DMS 273 treated with DMSO at 0.1 percent for 48 hours (cell line): ENCODE measurements at places on chromosomes 4 and X.
A peak's percentile ranks its signal among the peaks of the same experiment; 100 is the strongest.

- DNase-seq = no peak
Observed at GRCh38 chr4:145301386-145302080, 121.1 kb upstream of the OTUD4 start.

GRCh38 chrX:18146954-18147353 is 73.7 kb downstream of the BEND2 start:
- no peak for DNase-seq

DNA sequence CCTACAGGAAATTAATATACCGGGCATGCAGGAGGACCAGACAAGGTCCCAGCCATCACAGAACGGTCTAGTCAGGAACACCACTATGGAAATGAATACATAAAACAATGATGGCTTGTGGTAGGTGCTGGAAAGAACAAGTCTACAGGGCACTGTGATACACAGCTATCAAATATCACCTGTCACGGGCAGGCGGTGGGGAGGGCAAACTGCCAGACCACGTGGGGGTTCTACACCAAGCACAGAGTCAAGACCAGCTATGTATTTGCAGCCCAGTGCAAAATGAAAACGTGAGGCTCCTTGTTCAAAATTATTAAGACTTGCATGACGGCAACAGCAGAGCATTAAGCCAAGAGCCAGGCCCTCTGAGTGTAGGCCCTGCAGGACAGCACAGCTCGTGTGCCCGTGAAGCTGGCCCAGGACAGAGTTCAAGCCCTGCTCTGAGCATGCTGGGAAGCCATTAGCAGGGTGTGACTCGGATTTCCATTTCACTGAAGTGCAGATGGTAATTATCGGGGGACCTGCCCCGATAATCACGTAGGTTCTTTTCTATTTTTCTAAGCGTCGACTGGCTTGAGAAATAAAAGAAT is 83.6 kb downstream of the JAKMIP1 start:
- no peak for DNase-seq

DNA sequence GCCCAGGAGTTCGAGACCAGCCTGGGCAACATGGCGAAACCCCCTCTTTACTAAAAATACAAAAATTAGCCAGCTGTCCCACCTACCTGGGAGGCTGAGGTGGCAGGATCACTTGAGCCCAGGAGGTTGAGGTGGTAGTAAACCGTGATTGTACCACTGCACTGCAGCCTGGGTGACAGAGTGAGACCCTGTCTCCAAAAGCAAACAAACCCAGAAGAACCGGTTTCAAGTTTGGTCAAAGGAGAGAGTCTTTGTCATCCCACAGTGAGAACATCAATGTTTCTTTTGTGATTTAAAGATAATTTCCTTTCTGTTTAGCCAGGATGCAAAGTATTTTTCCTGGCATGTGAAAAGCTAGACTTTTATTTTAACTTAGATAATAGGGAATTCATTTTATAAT is 26.7 kb downstream of the PDK3 start:
- DNase-seq = no peak

DNA sequence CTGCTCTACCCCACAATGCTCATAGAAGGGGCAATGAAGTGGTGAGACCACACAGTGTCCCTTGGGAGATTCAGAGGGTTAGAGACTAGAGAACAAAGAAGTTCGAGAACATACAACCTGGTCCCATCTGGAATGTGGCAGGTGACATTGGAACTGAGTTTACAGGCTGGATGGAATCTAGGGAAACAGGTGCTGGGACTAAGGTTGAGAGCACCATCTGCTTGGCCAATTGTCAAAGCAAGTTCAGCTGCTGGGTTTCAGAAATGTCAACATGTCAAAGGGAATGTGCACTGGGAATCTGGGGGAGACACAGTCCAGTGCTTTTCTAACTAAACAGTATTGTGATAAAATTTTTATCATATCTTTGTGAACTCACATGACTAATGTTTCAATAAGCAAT is 15.9 kb upstream of the FAM13A start:
- no peak for DNase-seq

DNA sequence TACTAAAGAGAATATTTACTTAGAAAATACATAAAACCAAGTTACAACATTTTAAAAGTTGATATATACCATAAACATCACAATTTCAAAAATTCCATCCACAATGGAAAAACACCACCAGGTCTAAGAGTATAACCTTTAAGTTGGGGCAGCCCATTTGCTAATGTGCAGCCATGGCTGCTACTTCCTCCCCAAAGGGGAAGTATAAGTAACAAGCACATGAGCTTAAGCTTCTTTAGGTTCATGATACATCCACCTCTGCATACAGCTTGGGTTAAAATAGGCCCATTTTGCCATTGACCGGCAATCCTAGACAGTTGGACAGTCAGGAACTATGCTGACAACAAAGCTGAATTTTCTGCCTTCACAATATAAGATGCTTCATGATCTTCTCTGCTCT is 16.6 kb upstream of the GASK1B start:
- no peak for DNase-seq

- DNase-seq = no peak
Observed at GRCh38 chrX:141375011-141375760, 132.9 kb upstream of the SPANXC start.

- no peak for DNase-seq
Observed at GRCh38 chrX:7983581-7983980, 56.4 kb upstream of the PNPLA4 start.

- no peak for DNase-seq
Observed at GRCh38 chr4:89914609-89915550, 20.2 kb downstream of the MMRN1 start.

- no peak for DNase-seq
Observed at GRCh38 chrX:39642071-39642470, 455.7 kb downstream of the BCOR start.

DNA sequence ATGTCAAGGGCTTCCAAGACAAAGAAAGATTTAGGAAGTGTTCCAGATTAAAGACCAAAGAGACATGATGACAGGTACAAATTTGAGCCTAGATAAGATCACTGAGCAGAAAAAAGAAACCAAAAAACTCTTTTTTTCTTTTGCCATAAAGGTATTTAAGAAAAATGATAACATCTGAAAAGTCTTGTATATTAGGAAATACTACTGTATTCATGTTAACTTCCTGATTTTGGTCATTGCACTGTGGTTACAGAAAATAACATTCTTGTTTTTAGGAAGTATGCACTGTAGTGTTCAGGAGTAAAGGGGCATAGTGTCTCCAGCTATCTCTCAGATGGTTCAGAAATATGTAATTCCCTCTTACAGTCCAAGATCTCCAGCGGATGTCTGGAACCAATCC is 37.1 kb downstream of the RWDD4 start:
- DNase-seq = no peak

- no peak for DNase-seq
Observed at GRCh38 chr4:102055805-102056204, 265.3 kb downstream of the BANK1 start.

DNA sequence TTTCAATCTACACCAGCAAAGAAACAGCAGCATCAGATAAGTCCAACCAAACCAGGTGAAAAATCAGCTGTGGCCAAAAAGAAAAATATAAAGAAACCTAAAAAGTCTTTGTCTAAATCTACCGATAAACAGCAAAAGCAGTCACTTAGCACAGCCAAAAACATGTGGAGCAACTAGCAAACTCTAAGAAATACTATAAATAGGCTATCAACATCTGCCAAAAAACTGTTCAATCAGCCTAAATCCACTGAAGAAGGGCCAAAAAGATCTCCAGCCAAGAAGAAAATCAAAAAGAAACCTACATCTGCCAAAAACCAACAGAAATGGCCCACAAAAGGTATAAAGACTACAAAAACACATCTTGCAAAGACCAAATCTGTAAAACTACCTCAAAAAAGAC is 36.7 kb upstream of the CABS1 start:
- no peak for DNase-seq

DNA sequence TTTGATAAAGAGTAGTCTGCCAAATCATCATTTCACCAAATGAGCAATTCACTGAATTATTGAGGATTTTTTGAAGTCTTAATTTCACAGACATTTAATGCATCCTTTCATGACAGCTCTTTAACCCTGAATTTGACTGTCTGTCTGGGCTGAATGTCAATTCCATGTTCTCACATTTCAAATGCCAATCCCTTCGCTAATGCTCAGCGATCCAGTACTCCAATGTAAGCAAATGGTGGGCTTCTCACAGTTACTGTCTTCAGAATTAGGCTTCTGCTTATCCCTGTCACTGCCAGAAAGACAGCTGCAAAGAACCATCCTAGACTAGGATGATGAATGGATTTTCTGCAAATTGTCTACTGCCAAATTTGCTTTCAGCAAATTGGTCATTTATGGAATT is 36.2 kb upstream of the USP38 start:
- DNase-seq = no peak

GRCh38 chrX:101550751-101551379 is 518 bp downstream of the ARMCX1 start:
- DNase-seq = no peak

- DNase-seq = no peak
Observed at GRCh38 chr4:13605330-13605729, 22.2 kb downstream of the BOD1L1 start.

DNA sequence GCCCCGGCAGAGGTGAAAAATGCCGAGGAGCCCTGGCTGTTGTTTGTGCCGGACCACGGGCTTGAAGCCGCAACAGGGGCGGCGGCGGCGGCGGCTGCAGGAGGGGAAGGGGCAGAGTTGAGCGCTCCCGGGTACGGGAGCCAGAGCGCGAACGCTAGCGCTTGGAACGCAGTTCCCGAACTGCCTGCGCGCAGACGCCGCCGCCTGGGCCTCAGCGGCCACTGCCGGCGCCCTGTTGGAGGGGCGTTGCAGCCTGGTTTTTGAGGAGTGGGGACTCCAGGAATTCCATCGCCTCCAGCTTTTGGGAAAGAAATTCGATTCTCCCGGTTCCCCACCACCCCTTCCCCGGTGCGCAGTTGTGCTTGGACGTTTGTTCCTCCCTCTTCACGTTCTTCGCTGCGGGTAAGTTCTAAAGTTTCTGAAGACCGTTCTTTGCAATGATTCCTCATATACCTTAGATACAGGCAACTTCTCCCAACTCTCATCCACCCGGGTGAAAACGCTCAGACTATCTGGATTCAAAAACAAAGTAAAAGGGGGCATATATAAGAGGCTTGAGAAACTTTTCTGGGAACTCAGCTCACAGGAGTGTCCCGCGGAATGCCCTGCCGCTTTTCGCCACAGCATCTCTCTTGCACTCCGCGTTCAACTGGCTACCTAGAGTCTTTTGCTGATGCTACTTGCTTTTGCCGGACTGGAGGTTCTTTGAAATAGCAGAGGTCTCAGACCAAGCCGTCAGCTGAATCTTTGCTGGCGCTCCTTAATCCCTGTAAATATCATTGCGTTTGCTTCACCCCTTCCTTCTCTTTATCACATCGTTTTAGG is 1.0 kb downstream of the FAT4 start:
- DNase-seq = peak; percentile 24

DNA sequence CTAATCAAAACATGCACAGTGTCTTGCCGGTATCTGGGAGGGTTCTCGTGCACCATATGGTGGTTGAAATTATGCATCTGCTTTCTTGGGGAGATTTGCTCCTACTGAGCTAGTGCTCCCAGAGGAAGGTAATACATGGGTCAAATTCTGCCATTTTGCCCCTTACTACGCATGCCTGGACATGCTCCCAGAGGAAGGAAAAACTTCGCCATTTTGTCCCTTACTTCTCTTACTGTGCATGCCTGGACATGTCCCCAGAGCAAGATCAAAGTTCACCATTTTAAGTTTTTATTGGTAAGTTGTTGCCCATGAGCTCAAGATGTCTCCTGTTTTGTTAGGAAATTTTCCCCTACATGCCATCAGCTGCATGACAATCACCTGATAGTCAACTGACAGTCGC is 252.1 kb upstream of the KLHL4 start:
- DNase-seq = peak; percentile 47

DNA sequence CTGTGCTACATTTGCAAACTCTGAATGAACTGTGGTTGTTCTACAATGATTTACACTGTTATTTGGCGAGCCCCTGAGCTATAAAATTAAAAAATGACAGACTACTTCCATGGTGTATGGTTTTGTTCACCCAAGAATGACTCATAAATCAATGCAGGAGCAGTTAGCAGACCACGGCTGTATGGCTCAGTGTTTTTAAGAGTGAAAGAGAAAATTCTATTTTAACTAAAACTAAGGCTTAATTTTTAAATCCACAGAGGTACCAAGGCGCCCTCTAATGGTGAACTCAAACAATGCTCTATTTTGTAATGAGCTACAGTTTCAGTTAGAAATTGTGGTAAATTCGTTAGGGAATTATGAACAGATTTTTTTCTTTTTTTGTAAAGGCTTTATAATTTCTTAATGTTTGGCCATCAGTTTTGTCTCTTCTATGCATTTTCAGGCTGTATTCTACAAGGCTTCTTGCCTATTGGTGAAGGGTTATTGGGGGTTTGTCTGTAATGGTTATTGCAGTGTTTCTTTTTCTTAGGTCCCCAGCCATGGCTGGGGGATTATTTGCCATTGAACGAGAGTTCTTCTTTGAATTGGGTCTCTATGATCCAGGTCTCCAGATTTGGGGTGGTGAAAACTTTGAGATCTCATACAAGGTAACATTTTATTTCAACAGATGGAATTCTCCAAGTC is 32.5 kb downstream of the HMGB2 start:
- DNase-seq = no peak

- DNase-seq = no peak
Observed at GRCh38 chrX:20743046-20743445, 476.3 kb upstream of the RPS6KA3 start.

GRCh38 chr4:105490523-105490922 is 16.7 kb upstream of the PPA2 start:
- DNase-seq = no peak

DNA sequence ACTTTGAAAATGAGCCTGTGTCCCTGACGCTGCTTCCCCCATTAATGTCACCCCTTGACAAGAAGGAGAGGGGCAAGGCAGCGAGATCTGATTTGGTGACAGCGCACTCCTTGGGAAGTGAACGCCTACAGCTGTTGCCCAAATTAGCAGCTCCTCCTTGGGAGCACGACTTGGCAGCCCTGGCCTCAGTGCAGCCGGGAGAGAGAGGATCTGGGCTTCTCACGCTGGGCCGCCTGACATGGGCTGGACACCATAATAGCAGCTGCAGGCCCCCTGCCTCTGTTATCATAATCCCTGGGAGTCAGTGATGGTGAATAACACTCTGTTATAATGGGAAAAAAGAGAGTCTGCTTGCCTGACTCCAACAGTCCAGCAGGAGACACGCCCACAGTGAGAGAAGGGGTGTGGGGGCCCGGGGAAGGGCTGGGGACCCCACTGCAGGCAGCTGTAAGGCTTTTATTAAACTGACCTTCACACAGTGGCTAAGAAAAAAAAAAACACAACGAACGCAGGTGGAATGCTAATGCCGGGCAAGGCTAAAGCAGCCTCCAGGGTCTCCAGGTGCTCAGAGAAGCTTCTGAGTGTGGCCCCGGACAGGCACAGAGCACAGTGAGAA is 73.3 kb downstream of the PSAPL1 start:
- DNase-seq = no peak

- DNase-seq = no peak
Observed at GRCh38 chr4:26687728-26688127, 103.8 kb downstream of the TBC1D19 start.

GRCh38 chr4:155759372-155760252 is 791 bp downstream of the GUCY1B1 start:
- no peak for DNase-seq

DNA sequence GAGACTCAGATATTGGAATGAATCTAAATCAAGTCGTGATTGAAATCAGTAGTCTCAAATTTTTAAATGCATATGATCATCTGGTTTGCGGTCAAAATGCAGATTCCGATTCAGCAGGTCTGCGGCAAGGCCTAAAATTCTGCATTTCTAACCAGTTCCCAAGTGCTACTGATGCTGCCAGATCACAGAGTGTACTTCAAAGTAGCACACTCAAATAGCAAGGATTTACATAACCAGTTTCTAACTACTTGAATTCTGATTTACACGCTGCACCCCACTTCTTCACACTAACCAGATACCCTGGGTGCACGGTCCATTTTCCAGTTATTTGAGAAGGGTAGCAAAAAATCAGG is 752 bp downstream of the MBTPS2 start:
- no peak for DNase-seq
